Activated CD8-positive, alpha-beta T cell treated with anti-CD3 and anti-CD28 coated beads, Interleukin-2, amount 10 ng/mL, durations not matched to agents 7 days and 5 days (primary cell): ENCODE measurements at places on chromosomes 5 and 9. TPM values are rescaled to one million over a fixed set of nuclear protein-coding genes. Genes with fewer than 3 reads are reported as not detected.

Gene ASPN
- total RNA-seq = not detected

Gene ITK
- total RNA-seq = 254 TPM

- no peak for DNase-seq
Observed at GRCh38 chr5:149345892-149346222, 558 bp downstream of the GRPEL2 start.

- no peak for DNase-seq
Observed at GRCh38 chr5:177162379-177162778, 28.8 kb downstream of the NSD1 start.

DNA sequence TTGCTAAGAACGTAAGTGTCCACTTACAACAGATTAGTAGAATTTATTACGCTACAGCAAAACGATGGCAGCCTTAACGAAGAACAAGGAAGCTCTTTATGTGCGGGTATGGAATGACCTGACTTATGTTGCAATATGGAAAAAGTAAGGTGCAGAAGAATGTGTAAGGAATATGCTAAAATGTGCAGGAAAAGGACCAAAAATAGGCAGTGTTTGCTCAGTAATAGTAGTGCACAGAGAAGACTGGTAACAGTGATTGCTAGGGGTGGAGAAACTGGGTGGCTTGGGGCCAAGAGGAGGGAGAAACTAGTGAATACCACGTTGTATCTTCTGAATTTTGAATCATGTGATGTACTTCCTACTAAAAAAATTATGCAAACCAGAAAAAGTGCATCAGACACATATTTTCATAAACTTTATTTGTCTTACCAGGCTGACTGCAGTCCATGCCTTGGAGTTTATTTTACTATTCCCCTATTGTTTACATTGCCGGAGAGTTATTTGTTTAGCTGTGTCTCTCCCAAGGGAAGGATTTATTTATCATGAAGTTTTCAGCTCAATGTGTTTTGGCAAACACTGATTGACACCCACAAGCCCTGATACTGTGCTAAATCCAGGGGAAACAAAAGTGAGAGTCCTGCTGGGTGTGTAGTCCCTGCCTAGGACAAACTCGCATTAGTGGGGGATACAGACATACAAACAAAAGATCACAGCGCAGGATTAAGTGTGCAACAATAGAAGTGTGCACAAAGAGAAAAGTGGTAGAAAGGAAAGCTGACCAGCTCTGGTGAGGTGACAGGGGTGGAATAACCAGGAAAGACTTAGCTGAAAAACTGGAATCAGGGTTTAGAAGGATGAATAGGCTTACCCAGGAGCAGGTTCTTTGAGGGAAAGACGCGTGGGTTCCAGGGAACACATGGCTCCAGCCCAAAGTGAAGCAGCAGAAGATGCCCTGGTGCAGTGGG is 34.0 kb upstream of the ZNF484 start:
- DNase-seq = no peak
